Glutamatergic neuron (in vitro differentiated cells): ENCODE measurements at places on chromosomes 16 and 17.

- no peak for DNase-seq
These were observed 13.5 kb downstream of the KIF18B start for GRCh38 chr17:44933824-44934744.

GRCh38 chr17:73623247-73623646 lies 21.0 kb downstream of the SDK2 start:
- no peak for DNase-seq

GRCh38 chr16:9476744-9477143 lies 385.3 kb downstream of the HAPSTR1 start:
- no peak for DNase-seq

DNA sequence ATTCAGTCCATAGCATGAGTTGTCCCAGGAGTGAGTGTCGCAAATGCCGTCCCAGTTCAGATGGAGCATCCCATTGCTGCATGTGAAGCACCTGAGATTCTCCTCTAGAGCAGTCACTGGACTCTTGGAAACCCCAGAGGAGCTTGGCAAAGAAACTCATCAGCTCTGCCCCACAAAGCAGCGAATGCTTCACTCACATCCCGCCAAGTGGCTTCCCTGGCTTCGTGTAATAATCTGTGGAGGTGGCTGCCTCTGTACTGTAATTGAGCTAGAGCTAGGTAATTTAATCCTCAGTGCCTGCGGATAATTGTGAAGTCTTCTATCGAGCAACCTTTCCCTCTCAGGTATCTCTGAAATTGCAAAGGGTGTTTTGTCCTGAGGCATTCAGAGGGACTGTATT lies 107.1 kb downstream of the SNX29 start:
- DNase-seq, result no peak

GRCh38 chr17:74119049-74119580 lies 84.4 kb upstream of the RPL38 start:
- no peak for DNase-seq

- no peak for DNase-seq
These were observed 30.4 kb downstream of the PPM1D start for GRCh38 chr17:60630352-60630751.

GRCh38 chr17:58184308-58184985 lies 8.1 kb upstream of the EPX start:
- DNase-seq, result no peak

GRCh38 chr16:68900009-68900408 lies 56.7 kb downstream of the TANGO6 start:
- DNase-seq, result no peak

DNA sequence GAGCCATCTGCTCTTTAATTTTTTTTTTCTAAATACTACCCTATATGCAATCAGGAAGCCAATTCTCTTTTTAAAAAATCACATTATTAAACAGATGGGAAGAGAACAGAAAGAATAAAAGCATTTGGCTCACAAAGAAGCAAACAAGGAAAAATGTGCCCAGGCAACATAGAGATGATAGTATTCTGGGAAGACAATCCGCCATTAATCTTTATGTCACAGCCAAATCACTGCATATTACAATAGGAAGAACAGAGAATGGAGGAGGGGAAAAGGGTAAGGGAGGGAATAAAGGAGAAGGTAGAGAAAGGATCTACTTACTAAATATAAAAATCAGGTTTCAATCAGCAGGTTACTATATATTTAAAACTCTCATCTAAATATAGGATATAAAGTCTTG lies 34.3 kb downstream of the STAT5B start:
- no peak for DNase-seq

GRCh38 chr17:71067669-71068407 lies 898.5 kb downstream of the KCNJ2 start:
- DNase-seq, result no peak

GRCh38 chr17:2089021-2089422 lies 34.1 kb downstream of the HIC1 start:
- no peak for DNase-seq

DNA sequence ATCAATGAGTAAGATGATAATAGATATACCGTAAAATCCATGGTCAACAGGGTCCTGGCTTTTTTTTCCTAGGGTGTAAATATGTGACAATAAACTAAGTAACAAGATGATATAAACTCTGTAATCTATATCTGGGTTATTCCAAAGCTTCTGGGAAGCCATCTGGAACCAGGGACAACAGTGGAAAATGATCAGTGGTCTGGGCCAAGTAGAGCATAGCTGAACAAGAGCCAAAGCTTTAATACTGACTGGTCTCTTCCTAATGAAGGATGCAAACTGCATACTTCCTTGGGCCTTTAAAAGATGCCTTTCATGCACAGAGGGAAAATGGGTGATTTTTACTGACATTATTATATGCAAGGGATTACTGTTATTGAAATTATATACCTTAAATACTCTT lies 8.9 kb downstream of the CA10 start:
- DNase-seq, result no peak

- DNase-seq, result no peak
These were observed 38.2 kb downstream of the WSCD1 start for GRCh38 chr17:6108382-6108781.

DNA sequence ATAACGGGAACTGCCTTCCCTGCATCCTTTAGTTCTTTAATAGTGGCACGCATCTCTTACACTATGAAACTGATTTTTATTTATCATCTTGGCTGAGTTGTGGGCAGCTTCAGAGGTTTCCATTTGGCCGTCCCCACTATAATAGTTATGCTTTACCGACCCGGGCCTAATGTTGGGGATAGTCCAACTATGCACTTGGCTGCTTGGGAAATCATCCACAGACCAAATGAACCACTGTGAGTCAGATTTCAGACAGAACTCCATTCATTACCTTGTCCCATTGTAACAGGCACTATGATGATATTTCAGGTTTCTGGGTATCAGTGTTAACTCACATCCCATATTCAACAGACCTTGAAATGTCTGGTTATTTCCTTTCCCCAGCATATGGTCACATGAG lies 6.1 kb upstream of the SLFN5 start:
- no peak for DNase-seq

GRCh38 chr17:31788956-31789355 lies 70.1 kb downstream of the COPRS start:
- no peak for DNase-seq

GRCh38 chr17:40796846-40797245 lies 2.9 kb downstream of the KRT28 start:
- no peak for DNase-seq

DNA sequence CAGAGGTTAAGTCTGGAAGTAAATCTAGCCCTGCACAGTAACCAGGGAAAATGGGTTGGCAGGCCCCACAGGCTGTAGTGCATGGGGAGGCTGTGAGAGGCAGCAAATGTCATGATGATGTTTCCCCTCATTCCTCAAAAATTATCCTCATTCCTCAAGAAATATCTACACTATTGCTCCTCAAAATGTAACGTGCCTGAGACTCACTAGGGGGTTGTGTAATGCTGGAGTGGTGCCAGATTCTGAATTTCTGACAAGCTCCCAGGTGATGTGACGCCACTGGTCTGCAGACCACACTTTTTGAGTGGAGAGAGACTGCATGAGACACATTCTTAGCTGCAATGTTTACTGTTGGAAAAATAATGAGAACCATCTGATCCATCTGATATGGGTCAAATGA lies 1.2 kb upstream of the MPP3 start:
- DNase-seq, result no peak
